ENCODE measurements at places on chromosomes 5 and 9.

GRCh38 chr9:91978740-91979414 lies 28.8 kb upstream of the ROR2 start:
- no peak for DNase-seq

GRCh38 chr5:58462154-58462553 lies 2.3 kb upstream of the PLK2 start:
- DNase-seq, result no peak

GRCh38 chr5:96636594-96636993 lies 25.6 kb upstream of the CAST start:
- DNase-seq, result no peak

- no peak for DNase-seq
Measured at GRCh38 chr5:122559676-122560075, 215.2 kb upstream of the SNX2 start.

DNA sequence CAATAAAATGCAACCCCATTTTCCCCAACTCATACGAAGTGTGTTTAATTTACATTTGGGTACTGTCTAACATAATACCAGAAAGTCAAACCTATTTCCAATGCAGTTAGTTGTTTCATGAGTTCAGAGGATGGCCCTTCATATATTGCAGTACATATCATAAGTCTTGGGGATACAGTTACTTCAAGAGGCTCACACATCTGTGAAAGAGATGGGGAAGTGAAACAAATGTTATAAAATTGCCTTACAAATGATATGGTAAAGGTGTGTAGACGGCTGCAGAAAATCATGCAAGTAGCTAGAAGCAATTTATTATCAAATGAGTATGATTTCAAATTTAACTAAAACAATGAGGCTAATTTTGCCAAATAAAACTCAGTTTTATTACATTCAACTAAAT lies 219.0 kb upstream of the CDH12 start:
- DNase-seq, result no peak

All from right kidney (tissue), 9 donors.